ENCODE measurements at places on chromosomes 3 and 15.

- DNase-seq = no peak
Measured at GRCh38 chr15:39145854-39146625, 434.8 kb upstream of the THBS1 start.

- DNase-seq = no peak
Measured at GRCh38 chr3:54827776-54828175, 100.1 kb downstream of the LRTM1 start.

DNA sequence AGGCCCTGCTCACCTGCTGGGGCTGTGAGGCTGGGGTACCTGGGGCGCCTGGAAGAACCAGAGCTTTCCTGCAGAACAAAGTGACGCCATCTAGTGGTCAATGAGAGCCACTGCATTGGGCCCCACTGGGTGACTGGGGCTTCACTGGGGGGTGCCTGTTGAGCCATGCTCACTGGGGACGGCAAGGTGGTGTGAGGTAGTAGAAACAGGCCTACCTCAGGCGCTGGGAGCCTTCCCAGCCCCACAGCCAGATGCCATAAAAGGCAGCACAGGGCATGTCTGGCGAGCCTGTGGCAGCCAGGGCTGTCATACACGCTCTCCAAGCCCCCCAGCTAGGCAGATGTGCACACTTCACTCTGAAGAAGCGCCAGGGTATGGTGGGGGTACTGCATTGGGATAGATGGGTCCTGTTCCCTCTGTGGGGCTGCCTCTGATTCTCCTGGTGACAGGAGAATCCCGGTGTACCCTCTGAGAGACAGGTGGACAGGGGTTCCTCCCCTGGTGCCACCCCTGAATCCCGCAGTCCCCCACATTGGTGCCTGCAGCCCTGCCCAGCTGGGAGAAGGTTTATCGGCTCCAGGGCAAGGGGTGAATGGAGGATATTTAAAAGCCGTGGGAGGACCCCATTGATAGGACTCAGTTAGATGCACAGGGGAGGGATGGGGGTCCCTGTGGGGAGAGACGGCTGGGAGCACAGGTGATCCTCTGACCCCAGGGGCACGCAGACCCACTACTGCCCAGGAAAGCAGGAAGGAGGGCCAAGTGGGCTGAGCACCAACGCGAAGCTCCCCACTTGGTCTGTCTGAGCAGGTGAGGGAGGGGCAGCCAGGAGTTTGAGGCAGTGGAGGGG is 178.8 kb downstream of the NSMCE3 start:
- peak; percentile 56 for DNase-seq

DNA sequence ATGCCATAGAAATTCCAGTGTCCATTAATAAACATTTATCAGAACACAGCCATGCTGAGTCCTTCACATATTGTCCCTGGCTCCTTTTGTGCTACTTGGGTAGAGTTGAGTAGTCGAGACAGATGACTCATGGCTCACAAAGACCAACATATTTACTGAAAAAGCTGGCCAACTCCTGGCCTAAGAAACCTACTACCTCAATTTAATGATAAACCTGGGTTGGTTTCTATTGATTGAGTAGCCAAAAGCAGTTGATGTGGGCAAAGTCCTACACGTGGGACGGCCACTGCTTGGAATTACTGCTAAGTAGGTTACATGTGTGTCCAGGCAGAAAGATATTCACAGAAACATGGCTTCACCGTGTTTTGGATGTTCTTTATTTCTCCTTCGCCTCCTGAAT is 402.2 kb downstream of the NR2F2 start:
- no peak for DNase-seq

DNA sequence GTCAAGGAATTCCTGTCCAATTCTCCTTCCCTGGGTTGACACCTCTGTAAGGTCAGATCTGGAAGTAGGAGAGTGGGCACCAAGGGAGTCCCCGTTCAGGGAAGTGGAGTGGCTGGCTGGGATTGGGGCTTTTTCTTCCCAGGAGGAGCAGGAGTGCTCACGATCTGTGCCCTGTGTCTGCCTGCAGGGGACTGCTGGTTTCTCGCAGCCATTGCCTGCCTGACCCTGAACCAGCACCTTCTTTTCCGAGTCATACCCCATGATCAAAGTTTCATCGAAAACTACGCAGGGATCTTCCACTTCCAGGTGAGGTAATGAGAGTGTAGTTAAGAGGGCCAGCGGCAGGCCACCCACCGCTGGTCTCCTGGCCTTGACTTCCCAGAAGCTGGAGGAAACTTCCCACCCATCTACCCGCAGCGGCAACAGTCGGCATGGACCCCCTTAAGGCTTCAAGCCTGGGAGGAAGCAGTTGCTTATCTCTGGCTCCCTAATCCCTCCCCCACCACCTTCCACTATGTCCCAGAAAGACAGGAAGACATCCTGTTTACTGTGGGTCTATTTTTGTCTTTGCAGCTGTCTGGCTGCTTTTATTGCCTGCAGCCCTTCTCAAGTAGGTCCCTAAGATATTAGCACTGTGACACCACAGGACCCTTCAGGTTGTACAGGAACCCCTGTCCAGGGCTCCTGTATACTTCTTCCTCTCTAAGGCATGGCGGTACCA is 26.8 kb downstream of the CAPN3 start:
- DNase-seq = no peak

DNA sequence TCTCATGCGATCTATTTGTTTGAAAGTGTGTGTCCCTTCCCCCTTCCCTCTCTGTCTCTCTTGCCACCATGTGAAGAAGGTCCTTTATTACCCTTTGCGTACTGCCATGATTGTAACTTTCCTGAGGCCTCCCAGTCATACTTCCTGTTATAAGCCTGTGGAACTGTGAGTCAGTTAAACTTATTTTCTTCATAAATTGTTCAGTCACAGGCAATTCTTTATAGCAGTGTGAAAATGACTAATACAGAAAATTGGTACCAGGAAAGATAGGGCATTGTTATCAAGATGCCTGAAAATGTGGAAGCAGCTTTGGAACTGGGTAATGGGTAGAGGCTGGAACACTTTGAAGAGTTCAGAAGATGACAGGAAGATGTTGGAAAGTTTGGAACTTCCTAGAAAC is 743.7 kb upstream of the NECTIN3 start:
- DNase-seq = no peak

- DNase-seq = no peak
Measured at GRCh38 chr3:109265295-109265694, 51.0 kb downstream of the DPPA2 start.

DNA sequence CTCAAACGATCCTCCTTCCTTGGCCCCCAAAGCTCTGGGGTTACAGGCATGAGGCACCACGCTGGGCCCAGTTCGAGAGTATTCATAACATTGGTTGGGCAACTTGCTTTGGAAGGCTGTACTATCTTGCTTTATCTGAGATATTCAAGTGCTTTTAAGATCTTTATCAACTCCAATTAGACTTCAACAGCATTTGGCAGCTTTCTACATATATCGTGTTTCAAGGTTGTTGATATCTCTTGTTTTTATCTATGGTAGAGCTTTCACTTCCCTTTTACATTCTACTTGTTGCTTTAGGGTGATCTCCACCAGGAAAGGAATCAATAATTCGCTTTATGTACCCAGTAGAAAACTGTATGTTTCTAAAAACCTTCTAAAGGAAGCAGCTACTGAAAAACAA is 395.3 kb downstream of the IL5RA start:
- DNase-seq = no peak

Measured in activated gamma-delta T cell treated with Interleukin-2 at 50 U/mL for 16 hours (primary cell).